ENCODE measurements at places on chromosomes 16 and 17. TPM values are rescaled to one million over a fixed set of nuclear protein-coding genes. Genes with fewer than 3 reads are reported as not detected.
A peak's percentile ranks its signal among the peaks of the same experiment; 100 is the strongest.

- no peak for DNase-seq
Observed at GRCh38 chr17:16927641-16928321, 44.1 kb downstream of the TNFRSF13B start.

DNA sequence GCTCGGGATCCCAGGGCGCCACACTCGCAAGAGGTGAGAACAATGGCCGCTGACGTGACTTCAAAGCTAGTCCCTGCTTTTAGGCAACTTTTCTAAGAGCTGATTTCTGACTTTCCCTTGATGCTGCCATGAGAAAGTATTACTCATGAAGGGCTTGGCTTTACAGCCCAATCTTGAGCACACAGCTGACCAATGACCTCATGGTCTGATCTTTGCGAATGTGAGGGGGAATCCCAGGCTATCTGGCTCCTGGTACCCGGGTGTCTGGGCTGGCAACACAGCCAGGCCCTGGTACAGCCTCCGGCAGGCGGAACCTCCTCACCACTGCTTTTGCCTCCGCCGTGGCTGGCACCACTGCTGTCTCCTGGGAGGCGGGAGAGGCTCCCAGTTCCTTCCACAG, 17.5 kb downstream of the NDUFAF8 start:
- DNase-seq, result no peak

DNA sequence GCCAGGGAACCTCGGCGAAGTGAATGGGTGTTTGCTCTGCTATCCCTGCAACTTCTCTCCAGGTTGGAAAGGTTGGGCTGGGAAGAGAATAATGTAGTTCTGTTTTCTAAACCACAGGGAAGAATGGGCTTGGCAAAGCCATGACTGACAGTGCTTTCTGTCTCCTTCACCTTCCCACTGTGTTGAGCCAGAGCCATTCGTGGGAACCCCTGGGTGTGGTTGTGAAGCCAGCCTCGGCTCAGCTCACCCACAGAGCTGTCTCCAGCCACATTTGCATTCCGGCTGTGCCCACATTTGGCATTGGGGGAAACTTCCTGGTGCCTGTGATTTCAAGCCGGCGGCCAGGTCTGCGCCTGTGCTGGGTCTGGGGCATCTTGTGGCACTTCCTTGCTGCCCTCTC, 39.9 kb downstream of the BAIAP2 start:
- no peak for DNase-seq

DNA sequence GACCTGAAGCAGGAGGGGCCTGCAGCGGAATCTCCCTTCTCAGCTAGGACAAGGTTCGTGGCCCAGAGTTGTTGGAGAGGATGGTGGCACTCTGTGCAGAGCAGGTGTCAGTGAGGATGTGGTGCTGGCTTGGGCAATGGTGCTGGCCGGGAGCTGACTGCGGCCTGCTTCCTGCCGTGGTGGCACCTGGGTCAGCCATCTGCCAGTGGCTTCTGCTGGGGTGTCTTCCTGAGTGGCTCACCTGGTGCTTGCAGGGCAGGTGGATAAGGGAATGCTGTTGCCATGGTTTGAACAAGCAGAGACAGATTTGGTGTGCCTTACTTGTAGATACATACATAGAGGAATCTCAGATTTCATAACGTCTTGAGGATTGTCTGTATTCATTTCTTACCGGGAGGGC, 69.6 kb downstream of the SEC14L1 start:
- DNase-seq, result no peak

DNA sequence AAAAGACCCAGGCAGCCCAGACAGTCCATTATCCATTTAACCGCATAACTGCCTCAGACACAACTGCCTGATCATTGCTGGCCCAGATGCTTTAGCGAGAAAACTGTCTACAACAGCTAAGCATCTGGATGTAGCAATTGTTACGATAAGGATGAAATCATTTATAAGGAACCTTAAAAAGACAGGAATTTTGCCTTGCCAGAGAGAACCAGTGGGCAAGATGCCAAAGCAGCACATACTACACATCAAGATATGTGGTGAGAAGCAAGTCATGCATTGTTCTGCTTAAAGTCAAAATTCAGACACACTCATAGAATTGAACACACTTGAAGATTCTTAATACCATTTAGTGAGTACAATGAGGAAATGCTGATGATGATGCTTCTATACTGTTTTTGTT, 1525.3 kb downstream of the CDH8 start:
- DNase-seq, result no peak

DNA sequence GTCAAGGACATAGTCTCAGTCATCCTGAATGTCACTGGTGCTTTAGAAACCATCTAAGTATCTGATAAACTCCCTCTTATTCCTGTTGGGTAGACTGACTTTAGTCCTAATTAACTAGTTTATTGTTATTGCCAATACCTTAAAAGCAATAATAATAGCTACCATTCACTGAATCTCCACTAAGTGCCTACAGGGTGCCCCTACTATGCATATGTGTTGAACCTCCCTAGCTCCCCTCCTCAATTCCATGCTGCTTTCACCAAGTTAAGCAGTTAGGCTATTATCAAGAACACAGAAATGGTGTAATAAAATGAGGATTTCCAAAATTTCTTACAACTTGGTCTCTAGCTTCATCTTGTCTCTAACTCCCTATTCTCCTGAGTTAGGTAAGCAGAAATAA, 87.5 kb upstream of the MTMR4 start:
- DNase-seq, result no peak

DNA sequence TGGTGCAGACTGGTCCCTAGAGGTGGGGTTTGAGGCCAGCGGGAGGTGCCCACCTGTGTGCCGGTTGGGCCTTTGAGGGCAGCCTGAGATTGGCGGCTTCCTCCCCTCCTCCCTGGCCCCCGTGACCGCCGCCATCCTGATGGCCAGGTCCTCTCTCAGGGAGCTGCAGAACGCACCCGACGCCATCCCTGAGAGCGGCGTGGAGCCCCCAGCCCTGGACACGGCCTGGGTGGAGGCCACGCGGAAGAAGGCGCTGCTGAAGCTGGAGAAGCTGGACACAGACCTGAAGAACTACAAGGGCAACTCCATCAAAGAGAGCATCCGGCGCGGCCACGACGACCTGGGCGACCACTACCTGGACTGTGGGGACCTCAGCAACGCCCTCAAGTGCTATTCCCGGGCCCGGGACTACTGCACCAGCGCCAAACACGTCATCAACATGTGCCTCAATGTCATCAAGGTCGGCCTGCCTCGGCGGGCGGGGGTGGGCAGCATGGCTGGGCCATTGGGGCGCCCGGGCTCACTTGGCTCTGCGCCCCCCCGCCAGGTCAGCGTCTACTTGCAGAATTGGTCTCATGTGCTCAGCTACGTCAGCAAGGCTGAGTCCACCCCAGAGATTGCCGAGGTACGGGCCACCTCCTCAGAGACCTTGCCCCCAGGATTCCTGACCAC, 2.8 kb downstream of the GPS1 start:
- DNase-seq, result no peak

DNA sequence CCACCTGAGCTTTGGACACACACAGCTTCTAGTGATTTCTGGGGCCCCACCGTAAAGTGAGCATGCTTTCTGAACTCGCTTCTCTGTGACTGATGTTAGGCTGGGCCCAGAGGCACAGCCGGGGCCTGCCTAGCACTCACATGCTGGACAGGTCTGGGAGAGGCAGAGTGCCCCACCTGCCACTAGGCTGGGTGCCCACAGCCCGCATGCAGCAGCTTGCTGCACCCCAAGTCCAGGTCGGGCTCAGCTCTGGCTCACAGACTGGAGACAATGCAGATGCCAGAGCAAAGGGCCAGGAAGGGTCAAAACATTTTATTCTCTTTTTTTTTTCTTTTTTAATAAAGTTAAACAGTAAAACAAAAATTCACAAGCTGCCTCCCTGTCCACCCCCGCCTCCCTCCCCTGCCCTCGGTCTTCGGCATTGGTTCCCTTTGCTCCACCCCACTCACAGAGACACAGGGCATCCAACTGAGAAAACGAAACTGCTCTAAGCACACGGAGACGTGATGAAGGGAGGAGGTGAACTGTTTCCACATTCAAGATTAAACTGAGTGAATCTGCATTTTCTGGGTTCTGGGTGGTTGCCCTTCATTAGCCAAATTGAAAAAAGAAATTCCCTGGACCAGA, 9.7 kb downstream of the CNP start:
- no peak for DNase-seq

- no peak for DNase-seq
Observed at GRCh38 chr17:81589612-81590011, 37.5 kb upstream of the FAAP100 start.

DNA sequence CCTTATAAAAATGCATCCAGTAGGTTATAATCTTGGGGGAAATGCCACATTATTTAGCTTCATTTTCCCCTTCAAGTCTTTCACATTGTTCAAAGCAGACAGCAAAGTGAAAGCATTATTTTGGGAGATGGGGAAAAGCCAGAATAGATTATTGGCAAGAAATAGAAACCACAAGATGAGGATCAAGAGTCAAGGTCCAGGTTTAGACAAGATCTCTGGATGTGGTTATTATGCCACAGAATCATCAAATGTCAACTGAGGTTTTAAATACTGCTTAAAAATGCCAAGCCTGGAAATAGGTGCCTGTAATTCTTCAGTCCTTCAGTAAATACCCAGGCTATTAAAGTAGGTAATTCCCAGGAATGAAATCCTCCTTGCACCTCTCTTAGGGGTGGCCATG, 65.1 kb upstream of the ALOX12 start:
- DNase-seq, result no peak

GRCh38 chr17:17300624-17301568, 2.3 kb upstream of the NT5M start:
- DNase-seq, result no peak

- peak; percentile 23 for DNase-seq
Observed at GRCh38 chr17:45784741-45785479, 790 bp downstream of the CRHR1 start.

- no peak for DNase-seq
Observed at GRCh38 chr17:48954300-48954755, 9.7 kb upstream of the SNF8 start.

- DNase-seq, result no peak
Observed at GRCh38 chr17:41322094-41322902, 6.8 kb upstream of the KRTAP17-1 start.

DNA sequence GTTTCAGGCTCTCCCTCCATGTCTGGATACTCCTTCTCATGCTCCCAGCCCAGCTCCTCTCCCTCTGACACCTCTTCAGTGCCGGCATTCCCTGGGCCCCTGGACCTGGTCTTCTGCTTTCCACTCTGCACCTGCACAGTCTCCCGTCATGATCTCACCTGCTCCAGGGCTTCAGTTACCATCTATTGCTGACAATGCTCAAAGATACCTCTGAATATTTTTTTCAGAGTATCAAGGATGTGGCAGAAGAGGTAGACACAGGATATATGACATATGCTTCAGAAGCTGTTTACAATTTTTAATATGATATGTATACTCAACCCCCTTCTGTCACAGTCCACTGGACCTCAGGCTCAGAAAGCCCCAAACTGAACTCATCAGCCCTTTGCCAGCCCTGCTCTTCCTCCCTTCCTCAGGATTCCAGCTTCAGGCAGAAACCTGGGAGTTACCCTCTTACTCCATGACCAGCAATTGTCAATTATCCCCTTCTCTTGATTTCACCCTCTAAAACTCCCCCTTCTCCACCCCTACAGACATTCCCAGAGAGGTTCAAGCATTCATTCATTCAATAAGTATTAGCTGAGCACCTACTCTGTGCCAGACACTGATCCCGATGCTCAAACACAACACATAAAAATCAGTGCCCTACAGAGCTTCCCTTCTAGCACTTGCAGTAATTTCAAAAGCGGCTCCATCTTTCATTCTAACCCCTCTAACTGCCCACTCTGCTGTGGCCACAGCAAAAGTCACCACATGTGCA, 7.8 kb upstream of the MLLT6 start:
- no peak for DNase-seq

- peak; percentile 41 for DNase-seq
Observed at GRCh38 chr16:11100239-11100750, 155.7 kb downstream of the SOCS1 start.

GRCh38 chr17:8062807-8063483, 24.1 kb downstream of the ALOX15B start:
- DNase-seq, result no peak

- no peak for DNase-seq
Observed at GRCh38 chr17:62101090-62101489, 36.0 kb upstream of the MED13 start.

DNA sequence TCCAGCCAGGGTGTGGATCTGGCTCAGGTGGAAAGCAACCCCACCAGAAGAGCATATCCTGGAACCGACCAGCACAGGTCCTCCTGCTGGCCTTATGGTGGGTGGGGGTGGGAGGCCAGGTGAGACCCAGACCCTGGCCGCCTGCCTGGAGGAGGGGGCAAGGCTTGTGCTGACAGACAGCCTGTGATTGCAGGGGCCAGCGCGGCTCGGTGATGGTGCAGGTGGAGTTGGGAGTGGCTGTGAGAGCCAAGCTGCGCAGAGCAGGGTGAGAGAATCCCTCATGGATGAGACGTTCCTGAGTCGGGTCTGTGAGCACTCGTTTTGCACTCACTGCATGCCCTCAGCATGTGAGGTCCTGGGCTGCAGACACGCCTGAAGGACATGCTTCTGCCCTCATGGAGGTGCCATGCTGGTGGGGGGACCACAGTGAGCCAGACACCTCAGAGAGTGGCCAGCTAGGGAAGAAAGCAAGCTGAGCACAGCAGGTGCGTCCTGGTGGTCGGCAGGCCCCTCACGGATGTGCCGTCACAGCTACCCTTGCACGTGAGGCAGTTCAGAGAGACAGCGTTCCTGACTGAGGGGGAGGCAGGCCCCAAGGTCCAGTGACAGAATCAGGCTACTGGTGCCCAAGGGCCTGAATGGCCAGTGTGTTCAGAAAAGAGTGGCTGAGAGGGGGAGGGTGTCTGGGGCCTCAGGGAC, 3.8 kb upstream of the KCNJ12 start:
- no peak for DNase-seq

DNA sequence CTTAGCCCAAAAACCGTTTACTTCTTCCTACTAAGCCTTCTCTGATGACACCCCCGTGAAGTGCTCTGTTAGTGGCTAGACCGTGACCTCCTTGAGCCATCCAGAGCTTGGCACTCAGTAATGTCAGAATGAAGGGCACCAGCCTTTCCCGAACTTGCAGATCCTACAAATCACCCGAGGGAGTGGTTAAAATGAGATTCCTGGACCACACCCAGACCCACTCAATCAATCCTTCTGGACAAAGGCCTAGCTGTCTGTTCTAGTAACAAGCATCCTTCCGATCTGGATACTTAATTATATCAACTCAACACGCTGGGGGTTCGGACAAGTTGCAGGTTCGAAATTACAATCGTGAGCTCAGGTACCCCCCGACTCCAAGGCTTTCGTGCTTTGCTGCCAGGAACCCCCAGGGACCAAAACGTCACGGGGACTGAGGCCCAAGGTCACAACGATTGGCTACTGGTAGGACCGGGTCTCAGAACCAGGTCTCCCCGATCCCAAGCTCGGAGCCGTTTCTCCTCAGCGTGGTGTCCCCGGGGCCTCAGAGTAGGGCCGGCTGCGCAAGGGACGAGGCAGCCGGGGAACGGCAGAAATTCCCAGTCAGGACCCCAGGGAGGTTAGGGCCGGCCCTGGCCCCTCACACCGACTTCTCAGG, 527 bp downstream of the CIAPIN1 start:
- no peak for DNase-seq

NUBP1 gene
- 27.2 TPM for total RNA-seq

FBXW10B gene
- 1.6 TPM for total RNA-seq

ATP2A1 gene
- 0.83 TPM for total RNA-seq

HIC1 gene
- total RNA-seq, result 20.8 TPM

AMDHD2 gene
- 60.9 TPM for total RNA-seq

SRCIN1 gene
- 4.5 TPM for total RNA-seq

C1QTNF8 gene
- total RNA-seq, result not detected

MEAK7 gene
- total RNA-seq, result 22.5 TPM

NPEPPS gene
- 117 TPM for total RNA-seq

LITAFD gene
- total RNA-seq, result not detected

FTO gene
- 79.2 TPM for total RNA-seq

All from mucosa of gallbladder (tissue), 1 donor.